ENCODE measurements at places on chromosomes 7 and 10.

DNA sequence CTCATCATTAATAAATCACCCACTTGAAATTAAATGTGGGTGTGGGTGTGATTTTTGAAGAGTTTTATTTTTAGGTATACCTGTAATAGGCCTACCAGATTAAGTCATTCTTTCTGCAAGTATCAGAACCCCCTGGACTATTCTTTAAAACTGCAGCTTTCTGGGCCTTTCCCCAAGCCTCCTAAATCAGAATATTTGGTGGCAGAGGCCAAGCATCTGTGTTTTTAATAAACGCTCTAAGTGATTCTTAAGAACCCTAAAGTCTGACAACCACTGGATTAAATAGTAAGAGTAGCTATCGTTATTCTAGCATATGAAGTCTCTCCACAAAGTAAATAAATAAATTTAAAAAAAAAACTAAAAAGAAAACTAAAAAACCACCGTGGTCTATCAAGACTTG, 703.0 kb upstream of the NRP1 start:
- DNase-seq = no peak

DNA sequence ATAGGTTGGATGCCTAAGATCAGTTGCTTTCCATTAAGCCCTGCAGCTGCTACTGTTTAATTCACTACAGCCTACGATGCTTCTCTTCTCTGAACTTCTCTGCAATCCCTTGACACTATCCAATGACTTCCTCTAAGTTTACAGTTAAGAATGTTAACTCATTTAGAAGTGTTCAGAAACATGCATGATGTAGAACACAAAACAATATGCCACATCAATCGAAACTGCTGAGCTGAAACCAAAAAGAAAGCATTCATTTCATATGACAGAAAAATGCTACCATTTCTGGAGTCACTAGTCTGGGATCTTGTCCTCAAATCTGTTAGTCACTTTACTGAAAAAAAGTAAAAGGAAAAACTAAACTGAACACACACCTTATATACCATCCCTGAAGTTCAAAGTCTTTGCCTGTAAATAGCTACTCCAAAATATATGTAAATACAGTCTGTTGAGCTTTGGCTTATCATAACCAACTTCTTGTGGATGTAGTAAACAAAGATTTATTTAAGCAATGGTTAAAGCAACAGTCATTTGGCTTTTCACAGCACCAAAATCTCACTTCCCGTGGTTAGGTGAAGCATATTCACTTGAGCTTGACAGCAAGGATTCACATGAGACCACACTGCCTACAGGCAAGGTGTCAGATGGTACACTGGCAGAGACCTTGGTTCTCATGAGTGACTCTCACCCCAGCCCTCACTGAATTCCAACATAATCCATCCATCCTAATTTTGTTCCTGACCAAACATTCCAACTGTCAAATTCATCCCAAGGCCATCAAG, 187.0 kb downstream of the PPP1R17 start:
- no peak for DNase-seq

DNA sequence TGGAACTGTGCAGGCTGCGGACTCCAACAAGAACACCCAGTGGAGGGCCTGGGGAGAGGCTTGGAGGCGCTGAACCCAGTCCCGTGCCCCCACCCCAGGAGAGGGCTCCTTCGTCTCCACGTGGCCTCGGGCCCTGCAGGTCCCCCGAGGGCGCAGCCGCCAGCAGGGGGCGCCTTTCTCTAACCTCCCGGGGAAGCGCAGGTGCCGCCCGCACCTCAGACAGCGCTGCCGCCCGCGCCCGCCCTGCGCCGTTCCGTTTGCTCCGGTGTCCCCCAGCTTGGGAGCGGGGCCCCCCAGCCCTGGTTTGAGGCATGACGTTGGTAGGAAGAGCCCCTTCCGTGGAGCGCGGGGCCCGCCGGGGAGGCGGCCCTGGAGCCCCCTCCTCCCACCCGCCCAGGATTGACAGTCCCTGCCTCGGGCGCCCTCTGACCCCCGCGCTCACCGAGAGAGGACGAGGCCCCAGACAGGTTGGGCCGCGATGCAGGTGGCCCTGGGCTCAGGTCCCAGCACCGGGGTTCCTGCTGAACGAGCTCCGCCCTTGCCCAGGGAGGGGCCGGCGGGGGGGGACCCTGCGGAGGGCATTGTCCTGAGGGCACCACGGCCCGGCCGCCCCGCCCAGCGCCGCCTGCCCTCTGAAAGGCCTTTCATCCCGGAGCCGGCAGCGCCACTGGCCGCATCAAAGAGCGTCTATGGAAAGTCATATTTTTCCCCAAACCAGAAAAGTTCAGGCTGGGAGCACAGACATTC, 42.8 kb downstream of the FOXL3 start:
- DNase-seq = no peak

DNA sequence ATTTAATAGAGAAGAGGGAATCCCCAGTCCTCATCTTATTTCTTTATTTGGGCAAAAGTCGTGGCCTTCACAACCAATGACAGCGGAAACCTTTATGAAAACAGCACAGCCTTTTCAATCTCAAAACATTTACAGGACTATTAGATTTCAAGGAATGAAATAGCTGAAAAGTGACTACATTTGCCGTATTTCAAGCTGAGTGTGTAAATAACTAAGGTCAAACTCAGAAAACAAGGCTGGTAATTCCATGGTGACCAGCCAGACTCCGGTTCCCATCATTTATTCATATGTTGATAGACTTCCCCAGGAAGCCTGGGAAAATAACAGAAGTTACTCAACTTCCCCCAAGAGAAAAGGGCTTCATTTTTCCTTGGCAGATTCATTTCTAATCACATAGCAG, 457.3 kb upstream of the NFE2L3 start:
- no peak for DNase-seq

DNA sequence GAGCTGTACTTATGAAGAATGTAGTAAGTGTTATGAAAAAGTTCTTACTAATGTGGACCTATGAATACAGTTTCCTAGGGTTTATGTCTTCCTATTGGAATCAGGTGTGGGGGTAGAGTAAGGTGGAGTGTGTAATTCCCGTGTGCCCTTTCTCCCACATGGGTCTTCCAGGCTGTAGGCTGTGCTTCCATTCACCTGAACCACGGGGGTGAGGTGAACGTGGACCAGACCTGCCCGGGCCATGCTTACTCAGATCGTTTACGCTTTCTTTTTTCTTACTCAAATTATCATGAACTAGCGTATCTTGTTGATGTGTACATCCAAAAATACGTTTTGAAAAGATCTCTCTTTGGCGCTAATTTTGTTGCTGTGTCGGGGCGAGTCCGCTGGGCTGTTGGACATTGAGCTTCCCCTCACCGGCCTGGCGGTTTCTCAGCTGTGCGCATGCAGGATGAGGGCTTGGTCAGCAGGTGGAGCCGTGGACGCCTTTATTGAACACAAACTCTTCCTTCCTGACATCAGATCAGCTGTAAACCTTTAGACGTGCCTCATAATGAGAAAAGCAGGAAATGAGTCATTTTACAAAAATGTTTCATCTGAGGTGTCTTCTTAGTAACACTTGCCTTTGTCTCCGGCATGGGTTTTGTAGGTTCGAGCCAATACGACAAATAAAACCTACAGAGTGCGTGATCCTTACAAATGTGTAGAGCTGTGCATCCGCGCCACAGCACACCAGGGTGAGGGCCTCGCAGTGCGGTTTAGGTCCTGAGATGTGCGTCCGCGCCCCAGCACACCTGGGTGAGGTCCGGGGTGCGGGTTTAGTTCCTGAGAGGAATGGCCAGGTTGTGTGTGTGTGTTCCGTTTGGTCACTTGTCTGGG, 53.8 kb downstream of the WDR37 start:
- DNase-seq = no peak

GRCh38 chr7:135285547-135286233, 52.1 kb downstream of the STRA8 start:
- no peak for DNase-seq

DNA sequence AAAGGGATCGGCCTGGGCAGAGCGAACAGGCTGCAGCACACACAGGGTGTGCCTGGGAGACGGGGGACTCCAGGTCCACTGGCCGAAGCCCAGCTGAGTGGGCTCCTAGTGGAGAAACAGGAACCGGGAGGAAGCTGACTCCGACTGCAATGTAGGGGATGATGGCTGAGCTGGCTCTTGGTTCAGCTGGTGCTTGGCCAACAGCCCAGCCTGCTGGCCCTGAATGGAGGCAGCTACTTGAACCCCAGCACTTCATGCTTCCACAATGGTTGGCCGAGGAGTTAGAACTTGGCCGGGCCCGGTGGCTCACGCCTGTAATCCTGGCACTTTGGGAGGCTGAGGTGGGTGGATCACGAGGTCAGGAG, 27.0 kb upstream of the FRAT2 start:
- DNase-seq = no peak

GRCh38 chr7:44066494-44067063, 1.2 kb upstream of the PGAM2 start:
- no peak for DNase-seq

GRCh38 chr7:33821970-33822369, 83.4 kb upstream of the BMPER start:
- no peak for DNase-seq

DNA sequence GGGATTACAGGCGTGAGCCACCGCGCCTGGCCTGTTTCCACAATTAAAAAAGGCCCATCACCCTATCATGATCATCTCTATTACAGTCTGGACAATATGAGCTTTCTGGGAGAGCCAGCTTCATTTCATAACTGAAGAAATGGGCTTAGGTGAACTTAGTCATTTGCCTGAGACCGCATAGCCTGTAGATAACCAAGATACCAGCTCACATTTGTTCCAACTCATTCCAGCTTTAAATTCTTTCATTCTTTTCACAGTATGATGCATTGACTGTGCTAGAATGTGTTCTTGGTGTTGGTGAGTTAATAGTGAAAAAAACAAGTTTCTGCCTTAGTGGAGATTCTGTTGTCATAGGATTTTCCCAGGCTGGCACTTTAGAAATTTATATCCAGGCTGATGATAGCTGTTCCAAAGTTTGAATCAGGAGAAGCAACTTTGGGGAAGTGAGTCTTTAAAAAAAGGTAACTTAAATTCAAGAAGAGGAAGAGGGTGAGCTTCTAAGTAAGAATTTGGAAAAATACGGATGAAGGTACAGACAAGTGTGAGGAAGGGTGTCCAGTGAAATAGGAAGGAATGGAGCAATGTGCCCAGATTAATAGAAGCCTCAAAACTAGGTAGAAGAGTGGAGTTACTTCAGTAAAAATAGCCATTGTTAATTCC, 2.1 kb upstream of the H2AZ2 start:
- no peak for DNase-seq

DNA sequence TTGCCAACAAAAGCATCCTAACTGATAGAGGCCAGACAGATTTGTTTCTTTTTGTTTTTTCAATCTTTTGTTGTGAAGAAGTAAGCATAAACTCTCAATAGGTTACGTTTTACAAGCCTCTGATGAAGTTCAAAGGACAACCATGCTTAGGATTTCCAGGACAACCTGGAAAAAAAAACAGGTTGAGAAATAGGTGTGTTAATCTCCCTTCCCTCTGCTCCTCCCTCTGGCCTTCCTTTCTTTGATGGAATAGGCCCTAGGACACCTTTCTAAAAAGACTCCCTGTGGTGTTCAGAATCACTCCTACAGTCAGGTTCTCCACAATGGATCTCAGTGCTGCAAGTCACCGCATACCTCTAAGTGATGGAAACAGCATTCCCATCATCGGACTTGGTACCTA, at the start of gene AKR1D1:
Gene AKR1D1, plus strand, starts transcription at position 264 of the 400 bp plus-strand sequence. Its CDS starts 60 bp downstream, at position 324.
- DNase-seq = no peak

Data from cortex of kidney (tissue), 1 donor.